ENCODE measurements at places on chromosomes 5 and 9.

GRCh38 chr5:90641528-90641927, 82.9 kb downstream of the ADGRV1 start:
- no peak for DNase-seq

- no peak for DNase-seq
Observed at GRCh38 chr5:88829775-88830174, 53.2 kb downstream of the MEF2C start.

GRCh38 chr9:35690614-35691333, 1.0 kb upstream of the TPM2 start:
- DNase-seq, result peak; percentile 50

DNA sequence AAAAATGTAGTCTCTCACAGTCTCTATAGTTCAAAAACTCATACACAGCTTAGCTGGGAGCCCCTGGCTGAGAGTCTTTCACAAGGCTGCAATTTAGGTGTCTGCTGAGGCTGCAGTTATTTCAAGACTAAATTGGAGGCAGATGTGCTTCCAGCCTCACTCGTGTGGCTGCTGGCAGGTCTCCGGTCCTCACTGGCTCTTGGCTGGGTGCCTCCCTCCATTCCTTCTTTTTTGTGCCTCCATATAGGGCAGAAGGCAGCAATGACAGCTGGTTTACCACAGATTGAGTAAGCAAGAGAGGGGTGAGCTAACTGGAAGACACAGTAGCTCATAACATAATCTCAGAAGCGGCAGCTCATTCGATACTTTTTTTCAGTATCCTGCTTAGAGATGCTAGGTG, 2167.7 kb upstream of the WWC1 start:
- DNase-seq, result no peak

DNA sequence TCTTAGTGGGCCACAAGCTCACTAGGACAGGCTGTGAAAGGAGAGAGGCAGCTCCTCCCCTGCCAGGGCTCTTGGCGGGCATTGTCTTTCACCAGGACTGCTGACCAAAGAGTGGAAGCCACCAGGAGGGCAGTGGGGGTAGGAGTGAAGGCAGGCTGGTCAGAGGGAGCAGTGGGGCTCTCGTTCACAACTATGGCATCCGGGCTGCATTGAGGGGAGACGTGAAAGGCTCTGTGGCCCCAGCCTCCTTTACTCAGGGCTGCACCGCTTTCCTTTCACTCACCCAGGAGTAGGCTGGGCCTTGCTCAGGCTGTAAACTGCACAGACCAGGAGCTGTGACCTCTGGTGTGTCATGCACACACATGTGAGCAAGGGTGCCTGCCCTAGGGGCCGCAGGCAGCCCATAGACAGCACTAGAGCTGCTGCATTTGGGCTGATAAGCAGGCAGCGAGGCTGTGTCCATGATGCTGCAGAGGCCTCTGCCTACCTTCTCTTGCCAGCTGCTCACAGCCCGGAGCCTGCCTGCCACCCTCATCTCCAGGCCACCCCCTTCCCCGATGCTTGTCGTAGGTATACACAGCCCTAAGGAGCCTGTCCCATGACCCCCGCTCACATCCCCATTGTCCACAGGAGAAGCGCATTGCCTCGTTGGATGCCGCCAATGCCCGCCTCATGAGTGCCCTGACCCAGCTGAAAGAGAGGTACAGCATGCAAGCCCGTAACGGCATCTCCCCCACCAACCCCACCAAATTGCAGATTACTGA, 130.4 kb downstream of the DAB2IP start:
- DNase-seq, result no peak

DNA sequence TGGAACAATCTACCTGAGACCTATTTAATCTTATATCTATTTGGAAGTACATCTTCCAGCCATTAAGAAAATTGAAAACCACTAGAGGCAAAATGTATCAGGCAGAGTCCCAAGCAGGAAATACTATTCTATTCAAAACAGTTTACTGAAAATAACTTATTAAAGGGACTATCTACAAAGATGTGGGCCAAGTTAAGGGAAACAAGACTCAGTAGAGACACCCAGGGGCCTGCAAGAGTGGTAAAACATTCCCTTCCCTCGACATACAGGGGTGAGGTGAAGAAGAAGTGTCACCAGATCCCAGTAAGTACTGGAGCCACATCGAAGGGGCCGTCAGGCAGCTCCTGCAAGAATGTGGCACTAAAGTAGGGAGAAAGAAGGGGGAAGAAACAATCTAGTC, 12.1 kb upstream of the NRG2 start:
- no peak for DNase-seq

DNA sequence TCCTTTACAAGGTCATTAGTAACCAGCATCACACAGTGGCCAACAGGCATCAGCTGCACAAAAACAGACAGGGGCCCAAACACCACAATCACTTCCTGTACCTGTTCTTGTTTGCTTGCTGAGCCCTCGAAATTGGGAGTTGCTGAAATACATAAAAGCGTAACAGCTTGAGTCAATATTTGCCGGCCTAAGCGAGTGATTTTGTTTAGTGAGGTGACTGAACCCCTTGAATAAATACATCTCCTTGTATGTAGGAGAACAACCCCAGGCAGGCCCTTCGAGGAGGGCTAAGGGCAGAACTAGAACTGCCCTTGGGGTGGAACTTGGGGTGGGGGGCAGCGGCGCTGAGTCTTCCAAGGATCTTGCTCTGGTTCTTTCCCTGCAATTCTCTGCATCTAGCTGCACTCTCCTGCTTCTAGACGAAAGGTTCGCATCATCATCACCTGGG, 502.5 kb downstream of the RASEF start:
- DNase-seq, result no peak

- no peak for DNase-seq
Observed at GRCh38 chr9:104794070-104794469, 30.1 kb downstream of the NIPSNAP3B start.

DNA sequence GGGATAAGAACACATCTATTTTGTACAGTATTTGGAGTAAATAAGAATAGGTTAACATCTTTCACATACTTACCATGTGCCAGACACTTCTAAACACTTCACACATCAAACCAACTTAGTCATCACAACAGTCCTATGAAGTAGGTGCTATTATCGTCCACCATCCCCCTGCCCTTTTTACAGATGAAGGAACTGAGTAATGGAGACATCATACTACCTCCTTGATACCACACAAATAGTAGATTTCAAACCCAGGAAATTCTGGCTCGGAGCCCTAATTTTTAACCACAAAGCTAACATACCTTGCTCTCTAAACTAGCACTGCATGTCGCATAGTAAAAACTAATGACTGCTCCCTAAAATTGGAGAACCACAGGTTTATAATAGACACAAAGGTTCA, 4.2 kb upstream of the ZNF366 start:
- no peak for DNase-seq

DNA sequence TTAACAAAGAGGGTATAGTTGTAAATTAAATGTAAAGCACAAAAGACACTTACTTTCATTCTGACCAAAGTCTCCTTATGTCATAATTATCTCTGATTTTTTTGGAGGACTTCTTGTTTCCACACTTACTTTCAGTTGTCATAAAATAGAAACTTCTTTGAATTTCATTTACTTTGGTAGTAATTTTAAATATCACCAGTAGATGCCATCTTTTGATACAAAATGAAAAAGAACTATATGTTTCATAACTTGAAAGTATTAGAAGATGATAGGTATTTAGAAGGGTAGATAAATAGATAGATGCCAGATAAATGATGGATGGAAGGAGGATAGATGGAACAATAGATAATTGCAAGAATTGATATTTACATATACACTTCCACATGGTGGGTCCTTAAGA, 1865.3 kb upstream of the CDH9 start:
- DNase-seq, result no peak

DNA sequence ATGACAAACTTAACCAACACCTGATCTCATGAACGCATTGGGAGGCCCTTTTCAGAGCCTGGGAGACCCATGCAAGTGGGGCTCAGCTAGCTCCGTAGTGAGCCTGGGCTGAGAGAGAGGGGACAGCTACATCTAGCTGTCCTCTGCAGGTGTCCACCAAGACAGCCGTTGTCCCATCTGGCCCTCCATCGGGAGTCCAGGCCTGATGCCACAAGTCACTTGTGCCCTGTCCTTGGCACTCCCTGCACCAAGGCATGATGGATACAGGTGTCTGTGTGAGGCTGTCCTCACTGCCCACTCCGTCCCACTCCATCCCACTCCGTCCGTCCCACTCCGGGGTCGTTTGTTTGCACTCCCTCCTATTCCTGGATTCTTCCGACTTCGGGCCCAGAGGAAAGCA, 2.5 kb upstream of the EDF1 start:
- DNase-seq, result no peak

DNA sequence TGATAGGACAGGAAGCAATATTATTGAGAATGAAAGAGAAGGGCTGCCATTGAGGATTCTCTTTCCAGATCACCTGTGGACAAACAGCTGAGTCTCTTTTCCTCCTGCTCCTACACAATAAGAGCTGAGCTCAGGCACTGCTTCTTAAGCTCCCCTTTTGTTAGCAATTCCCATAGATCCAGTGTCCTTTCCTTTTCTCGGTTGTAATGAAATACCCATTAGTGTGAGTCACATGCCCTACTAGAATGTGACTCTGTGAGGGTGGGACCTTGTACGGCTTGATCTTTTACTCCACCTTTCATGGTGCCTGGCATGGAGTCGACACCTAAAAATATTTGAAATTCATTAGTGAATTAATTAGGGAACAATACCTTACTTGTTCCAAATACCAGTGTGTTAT, 269.2 kb downstream of the NR3C1 start:
- no peak for DNase-seq

DNA sequence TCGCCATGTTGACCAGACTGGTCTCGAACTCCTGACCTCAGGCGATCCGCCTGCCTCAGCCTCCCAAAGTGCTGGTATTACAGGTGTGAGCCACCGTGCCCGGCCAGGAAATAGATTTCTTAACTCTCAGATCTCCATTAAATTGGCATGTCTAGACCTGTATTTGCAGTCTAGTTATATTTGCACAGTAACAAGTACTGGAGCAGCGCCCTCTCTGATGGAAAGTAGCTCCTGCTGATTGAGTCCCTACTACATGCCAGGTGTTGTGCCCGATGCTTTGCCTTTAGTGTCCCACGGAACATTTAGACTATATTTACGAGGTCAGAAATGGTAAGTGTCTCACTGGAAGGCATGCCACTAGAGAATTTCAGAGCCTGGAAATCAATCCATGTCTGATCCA, 15.8 kb upstream of the TMED9 start:
- DNase-seq, result no peak

DNA sequence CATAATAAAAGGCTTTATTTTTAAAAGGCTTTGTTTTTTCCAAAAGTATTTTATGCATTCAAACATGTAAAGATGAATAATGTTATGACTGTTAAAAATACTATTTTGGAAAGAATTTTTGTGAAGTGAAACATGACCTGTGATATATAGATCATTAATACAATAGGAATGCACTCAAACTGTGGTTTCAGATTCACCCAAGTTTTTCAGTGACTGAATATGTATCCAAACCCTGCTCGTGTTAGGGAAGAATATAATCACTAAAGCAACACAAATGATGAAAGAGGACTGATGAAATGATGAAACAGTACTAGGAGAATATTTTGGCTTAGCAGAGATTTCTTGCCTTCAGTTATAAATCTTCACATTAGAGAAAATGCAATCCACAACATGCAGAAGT, 278.0 kb downstream of the ADAMTS6 start:
- no peak for DNase-seq

DNA sequence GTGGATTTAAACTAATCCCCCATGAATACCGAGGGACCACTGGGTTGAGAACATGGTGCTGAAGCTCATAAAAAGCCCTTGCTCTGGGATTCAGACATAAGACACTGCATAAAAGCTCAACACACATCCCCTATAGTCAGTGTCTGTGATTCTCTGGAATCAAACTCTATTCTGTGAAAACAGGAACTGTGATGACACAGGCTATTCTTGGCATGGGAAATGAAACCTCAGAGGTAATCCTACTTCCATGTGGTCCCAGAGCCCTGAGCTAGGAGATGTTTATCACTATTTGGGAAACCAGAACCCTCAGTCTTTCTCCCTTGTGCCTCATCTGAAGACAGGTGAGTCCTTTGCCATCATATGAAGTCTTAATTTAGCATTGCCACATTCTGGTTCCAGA, 135.4 kb upstream of the PRSS3 start:
- no peak for DNase-seq

DNA sequence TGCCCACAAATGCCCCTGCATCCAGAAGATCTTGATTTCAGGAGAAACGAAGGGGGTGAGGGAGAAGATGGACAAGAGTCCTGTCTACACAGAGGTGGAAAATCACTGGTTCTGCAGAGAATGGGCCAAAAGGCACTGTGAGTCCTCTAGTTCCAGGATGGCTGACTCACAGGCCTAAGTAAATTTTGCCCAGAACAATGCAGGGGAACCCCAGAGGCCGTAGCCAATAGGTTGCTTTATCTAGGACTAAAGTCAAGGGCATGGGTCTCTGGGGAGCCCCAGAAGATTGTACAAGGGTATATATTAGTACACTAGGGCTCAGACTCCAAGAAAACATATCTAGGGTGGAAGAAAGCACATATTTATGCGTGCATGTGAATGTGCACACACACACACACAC, 98.0 kb downstream of the SLIT3 start:
- no peak for DNase-seq

DNA sequence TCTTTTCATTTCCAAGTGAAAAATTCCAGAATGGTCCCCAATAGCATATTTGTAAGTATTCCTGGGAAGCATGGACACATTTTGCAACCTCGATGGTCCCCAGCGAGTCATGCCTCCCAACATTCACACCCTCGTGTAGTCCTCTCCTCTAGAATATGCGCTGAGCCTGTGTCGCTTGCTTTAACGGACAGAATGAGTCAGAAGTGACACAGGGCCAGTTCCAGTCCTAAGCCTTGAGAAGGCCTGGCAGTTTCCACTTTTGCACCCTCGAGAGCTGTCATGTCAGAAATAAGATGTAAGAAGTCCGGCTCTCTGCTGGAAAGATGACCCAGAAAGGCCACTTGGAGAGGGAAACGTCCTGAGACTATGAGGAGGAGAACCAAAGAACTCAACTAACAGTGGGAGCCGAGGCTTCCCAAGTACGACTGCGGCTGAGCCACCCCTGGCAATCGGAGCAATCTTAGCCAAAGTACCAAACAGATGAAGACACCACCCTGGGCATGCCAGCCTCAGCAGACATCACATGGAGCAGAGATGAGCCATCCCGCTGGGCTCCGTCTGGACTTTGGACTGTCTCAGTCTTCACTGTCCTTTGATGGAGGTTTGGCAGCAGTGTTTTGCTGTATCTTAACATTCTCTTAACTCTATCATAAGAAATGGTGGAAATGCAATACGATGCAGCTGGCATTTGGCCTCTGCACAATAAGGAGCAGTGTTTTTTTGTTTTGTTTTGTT, 42.6 kb upstream of the GFPT2 start:
- DNase-seq, result no peak

Data from activated CD4-positive, alpha-beta T cell treated with anti-CD3 and anti-CD28 coated beads, Interleukin-2, amount 50 U/mL, for 48 hours (primary cell).